ENCODE measurements at places on chromosomes 16 and 17. TPM values are rescaled to one million over a fixed set of nuclear protein-coding genes. Genes with fewer than 3 reads are reported as not detected.

DNA sequence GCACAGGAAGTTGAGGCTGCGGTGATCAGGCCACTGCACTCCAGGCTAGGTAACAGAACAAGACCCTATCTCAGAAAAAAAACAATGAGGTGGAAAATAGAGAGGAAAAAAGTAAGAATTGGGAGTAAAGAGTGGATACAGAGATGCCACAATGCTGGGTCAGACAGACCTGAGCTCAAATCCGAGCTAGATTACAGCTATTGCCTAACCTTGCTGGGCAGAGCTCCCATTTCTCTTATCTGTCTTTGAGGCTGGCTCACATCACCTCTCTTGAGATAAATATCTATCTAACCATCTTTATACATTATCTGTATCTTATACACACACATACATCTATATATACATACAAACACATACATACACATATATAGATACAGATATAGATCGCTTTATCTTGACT, 59.0 kb downstream of the ACSM2B start:
- H3K27ac ChIP-seq, result no peak overlapping the region
- no peaks in the 10 kb centered on the region for H3K36me3 ChIP-seq
- H3K27me3 ChIP-seq, result peaks cover 12% of the 10 kb centered on the region
- H3K4me1 ChIP-seq, result no peaks in the 10 kb centered on the region
- no peak overlapping the region for H3K4me3 ChIP-seq
- no peak for DNase-seq

- H3K27me3 ChIP-seq, result peaks cover 40% of the 10 kb centered on the region
- DNase-seq, result no peak
- H3K27ac ChIP-seq, result no peak overlapping the region
- no peaks in the 10 kb centered on the region for H3K4me1 ChIP-seq
- no peaks in the 10 kb centered on the region for H3K36me3 ChIP-seq
- no peak overlapping the region for H3K4me3 ChIP-seq
These were observed 8.9 kb downstream of the CALB2 start for GRCh38 chr16:71367241-71367976.

The SLC38A8 gene
- total RNA-seq, result not detected

DNA sequence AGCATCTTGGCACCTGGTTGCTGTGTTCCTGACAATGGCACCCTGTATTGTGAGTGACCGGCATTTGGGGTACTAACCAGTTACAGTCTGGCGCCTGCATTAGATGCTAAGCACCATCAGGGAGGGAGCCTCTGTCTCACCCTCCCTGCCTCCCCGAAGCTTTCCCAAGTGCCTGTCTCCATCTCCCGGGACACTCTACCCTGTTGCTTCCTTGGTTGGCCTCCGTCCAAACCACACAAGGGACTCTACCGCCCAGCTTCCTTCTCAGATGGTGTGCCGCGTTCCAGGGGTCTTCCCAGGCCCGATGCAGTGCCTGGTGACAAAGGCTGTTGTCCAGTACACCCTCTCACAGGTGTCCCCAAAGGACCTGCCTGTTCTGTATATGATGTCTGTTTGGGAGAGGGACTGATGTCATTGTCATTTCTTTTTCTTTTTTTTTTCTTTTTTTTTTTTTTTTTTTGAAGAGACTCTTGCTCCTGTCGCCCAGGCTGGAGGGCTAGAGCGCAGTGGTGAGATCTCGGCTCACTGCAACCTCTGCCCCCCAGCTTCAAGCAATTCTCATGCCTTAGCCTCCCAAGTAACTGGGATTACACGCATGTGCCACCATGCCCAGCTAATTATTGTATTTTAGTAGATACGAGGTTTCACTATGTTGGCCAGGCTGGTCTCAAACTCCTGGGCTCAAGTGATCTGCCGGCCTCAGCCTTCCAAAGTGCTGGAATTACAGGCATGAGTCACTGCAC, 6.7 kb downstream of the SNN start:
- peaks cover 21% of the 10 kb centered on the region for H3K4me1 ChIP-seq
- peak overlapping the region; percentile 70 for H3K27ac ChIP-seq
- no peak for DNase-seq
- no peak overlapping the region for H3K4me3 ChIP-seq
- H3K36me3 ChIP-seq, result peaks cover 7% of the 10 kb centered on the region

All from type B pancreatic cell (in vitro differentiated cells).